ENCODE measurements at places on chromosomes 2 and 18.

DNA sequence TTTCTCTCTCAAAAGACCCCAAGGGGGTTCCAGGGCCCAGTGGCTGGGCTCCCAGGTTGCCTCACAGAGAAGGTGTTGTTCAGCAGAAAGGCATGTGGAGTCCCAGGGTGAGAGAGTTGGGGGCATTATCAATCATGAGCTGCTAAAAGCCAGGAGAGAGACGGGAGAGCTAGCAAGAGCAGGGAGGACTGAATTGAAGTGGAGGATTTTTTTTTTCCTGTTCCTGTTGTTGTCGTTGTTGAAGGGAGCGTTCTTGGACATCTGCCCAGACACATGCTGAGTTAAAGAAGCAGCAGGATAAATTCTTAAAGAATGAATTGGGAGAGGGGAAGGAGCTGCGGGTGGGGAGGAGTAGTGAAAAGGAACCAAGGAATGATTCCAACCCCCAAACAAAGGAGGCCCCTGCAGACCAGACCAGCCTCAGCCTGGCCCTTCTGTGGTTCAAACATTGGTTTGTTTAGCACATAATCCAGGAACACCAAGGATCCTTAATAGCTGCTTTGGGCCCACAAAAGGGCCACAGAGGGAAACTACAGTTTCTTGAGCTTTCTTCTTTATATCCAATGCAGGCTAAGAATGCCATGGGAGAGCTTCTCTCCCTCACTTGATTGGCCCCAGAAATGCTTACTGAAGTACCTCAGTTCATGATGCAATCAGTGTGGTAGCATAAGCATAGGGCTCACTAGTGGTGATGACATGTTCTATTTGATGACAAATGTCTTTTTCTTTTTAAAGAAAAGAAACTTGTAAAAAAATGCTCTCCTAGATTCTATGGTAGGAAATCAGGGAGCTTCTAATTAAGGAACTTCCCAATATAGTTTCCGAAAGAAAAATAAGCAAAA, 146.0 kb downstream of the SETBP1 start:
- DNase-seq, result peak; percentile 74

GRCh38 chr18:10233082-10233875, 221.2 kb upstream of the APCDD1 start:
- no peak for DNase-seq

- no peak for DNase-seq
These were observed 528.8 kb downstream of the STK39 start for GRCh38 chr2:167718560-167718959.

GRCh38 chr18:33781429-33781828, 203.4 kb downstream of the ASXL3 start:
- no peak for DNase-seq

GRCh38 chr2:232306741-232307305, 71.7 kb upstream of the ALPP start:
- DNase-seq, result no peak

DNA sequence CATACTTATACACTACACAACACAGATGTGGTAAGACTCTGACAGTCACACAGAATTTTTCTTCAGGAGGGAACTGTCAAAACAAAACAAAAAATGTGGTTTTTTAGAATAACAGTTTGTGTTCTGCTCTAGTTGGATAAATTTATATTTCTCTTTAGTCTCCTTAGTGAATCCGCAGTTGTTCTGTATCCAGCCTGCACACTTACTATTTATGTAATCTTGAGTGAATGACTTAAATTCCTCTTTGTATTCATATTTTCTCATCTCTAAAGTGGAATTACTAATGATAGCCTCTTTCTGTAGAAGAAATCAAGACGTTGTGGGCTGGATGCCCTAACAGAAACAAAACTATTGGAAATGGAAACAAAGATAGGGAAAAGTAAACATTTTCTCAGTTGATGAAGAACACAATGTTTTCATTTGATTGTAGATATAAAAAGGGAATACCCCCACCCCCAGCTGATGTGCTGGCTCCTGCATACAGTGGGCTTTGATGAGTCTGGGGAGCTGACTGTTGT, 375.2 kb downstream of the TRIB2 start:
- DNase-seq, result no peak

DNA sequence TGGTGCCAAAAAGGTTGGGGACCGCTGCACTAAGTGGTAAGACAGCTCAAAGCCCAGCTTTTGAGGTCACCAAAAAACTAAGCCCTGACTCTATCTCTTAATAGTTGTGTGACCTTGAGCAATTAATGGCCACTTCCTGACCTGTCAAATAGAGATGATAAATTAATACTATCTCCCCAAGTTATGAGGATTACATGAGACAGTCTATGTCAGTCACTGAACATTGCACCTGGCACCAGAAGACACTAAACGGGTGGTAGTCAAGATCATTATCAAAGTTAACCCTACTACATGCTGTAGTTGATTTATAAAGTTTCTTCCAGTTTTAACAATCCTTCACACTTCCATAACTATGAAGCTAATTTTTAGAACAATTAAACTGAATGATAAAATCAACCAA, 36.5 kb downstream of the STPG4 start:
- no peak for DNase-seq

DNA sequence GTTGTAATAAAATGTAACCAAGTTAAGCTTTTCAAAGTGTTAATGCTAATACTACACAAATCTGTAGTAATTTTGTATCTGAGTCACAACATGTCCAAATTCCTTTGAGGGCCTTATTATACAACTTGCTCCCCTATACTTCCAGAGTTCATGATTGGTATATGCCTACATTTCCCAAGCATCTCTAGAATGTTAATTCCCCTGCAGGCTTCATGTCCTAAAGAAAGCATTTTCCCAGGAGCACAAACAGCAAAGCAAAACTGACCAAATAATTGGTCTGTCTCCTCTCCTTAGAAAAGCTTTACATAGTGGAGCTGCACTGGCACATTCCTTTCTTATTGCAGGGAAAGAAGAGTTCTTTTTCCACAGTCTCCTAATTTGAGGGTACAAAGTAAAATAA, 3.7 kb downstream of the ALS2 start:
- no peak for DNase-seq

DNA sequence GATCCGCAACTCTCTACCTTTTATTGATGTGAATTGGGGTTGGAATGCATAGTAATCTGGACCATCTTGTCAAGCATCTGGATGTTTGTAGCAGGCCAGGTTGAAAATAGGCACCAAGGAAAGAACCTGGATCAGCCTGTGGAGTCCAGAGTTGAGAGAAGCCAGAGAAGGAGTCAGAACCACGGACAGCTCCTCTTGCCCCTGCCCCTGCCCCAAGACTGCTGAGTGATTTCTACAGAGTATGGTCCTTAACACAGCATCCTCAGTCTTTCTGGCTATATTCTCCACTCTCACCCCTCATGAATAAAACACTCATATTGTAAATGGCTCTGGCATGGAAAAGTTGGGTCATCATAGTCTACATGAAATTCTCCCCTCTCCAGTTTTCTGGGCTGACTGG, 154.6 kb downstream of the LOXHD1 start:
- DNase-seq, result no peak

DNA sequence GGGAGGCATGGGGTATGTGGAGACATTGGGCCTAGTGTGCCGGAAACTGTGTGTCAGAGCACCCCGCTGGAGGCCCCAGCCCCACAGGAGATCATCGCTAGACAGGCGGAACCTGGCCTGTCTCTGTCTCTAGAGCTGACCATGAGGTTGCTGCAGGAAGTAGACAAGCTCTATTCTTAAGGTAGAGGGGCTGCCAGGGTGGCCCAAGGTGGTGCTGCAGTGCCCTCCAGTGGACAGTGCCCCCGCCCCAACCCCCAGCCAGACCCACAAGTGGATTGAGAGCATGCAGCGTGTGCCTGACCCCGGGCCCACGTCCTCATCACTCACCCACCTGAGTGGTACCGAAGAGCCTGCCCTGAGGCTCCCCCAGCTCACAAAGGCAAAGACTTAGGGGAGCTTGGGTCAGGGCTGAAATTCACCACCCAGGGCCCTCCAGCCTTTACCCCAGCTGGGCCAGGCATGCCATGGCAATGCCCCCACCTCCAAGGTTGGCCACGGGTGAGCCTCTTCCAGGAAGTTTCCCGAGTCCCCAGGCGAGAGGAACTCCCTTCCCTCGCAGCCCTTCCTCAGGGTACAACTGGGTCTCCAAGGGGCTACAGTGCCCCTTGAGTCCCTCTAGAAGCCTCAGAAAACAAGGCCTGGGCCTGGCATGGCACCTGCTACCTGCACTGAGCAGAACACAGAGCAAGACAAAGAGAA, 155.0 kb downstream of the TTC32 start:
- DNase-seq, result peak; percentile 60

GRCh38 chr2:54903736-54904554, 146.3 kb downstream of the RTN4 start:
- peak; percentile 98 for DNase-seq

- no peak for DNase-seq
These were observed 666.5 kb downstream of the ADCYAP1 start for GRCh38 chr18:1571206-1571605.

DNA sequence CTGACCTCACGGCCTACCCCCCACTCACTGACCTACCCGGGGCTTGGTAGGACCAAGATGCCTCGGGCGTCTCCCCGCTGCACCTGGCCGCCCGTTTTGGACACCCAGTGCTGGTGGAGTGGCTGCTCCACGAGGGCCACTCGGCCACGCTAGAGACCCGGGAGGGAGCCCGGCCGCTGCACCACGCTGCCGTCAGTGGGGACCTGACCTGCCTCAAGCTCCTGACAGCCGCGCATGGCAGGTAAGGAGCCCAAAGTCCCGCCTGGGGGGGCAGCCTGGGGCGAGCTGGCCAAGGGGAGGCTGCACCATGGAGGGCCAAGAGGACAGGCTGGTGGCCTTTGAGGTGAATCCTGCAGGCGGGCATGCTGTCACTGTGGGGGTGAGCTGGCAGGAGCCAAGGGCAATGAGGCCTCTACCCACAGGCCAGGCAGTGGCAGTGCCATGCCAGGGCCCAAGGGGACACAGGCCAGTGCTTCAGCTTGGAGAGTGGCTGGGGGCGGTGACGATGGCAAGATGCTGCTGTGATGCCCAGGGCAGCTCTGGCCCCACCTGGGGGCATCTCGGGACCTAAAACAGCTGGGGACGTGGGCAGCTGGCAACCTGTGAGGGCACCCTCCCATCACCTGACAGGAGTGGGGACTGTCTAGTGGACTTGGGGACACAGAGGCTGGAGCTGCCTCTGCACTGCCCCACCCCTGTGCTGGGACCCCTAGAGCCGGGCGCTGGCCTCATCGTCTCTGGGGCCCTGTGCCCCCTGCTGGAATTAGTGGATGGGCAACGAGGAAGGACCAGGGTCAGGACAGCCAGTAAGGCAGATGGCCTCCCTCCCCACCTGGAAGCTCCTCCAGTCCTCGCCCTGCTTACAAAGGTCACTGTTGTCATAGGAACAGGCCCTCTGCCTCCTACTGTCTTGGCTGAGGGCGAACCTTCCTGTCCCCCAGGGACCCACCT, 2.0 kb downstream of the ESPNL start:
- no peak for DNase-seq

DNA sequence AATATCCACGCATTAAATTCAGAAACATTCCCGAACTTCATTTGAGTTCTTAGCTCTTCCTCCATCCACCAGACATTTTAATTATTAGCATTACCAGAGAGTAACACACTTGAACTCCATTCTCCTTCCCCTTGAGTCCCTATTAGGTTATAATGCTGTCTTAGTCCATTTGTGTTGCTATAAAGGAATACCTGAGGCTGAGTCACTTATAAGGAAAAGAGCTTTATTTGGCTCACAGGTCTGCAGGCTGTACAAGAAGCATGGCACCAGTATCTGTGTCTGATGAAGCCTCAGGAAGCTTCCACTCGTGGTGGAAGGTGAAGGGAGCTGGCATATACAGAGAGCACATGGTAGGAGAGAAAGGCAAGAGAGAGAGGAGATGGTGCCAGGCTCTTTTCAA, 25.4 kb downstream of the TBC1D8 start:
- no peak for DNase-seq

- no peak for DNase-seq
These were observed 50.5 kb downstream of the DHRS9 start for GRCh38 chr2:169119851-169120250.

DNA sequence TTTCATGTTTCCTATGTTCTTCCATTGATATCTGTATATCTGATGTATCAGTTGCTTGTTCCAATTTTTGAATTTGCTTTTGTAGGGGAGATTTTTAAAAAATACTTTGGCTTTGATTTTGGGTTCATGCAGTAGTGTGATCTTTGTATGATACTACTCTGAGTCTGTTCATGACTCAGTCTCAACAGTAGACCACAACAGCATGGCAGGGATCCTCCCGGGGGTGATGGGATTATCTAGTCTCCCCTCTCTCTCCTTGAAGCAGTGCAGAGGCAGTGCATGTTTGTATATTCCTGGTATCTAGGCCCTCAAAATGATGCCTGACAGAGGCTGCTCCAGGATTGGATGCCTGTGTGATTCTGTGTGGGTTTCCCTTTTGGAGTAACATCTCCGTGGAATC, 55.3 kb downstream of the G6PC2 start:
- no peak for DNase-seq

- DNase-seq, result peak; percentile 70
These were observed 61.8 kb upstream of the YWHAQ start for GRCh38 chr2:9692456-9693195.

GRCh38 chr2:10426726-10427617, 21.2 kb downstream of the ODC1 start:
- no peak for DNase-seq

DNA sequence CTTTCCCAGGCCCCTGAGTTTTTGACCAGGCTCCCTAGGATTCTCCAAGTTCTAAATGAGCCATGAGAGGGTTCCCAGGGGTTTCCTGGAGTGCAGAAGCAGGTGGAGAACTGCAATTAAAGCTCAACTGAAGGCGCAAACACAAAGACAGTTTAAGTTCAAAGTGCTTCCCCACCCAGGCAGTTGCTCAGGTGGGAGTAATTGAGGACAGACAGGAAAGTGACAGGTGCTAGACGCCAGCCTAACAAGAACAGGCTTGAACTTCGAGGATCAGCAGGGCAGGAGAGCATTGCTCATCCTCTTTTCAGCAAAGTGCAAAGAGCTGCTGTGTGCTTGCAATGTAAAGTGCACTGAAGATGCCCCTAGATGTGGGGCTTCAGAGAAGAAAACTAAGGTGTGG, 77.2 kb upstream of the ST8SIA3 start:
- DNase-seq, result no peak

GRCh38 chr2:10447895-10448575, at the start of gene ODC1:
Gene ODC1, minus strand, starts transcription at chr2:10448327. Its CDS starts 3,295 bp downstream, at chr2:10445032.
- DNase-seq, result peak; percentile 98

- DNase-seq, result no peak
These were observed 114.1 kb downstream of the GFPT1 start for GRCh38 chr2:69272803-69273471.

DNA sequence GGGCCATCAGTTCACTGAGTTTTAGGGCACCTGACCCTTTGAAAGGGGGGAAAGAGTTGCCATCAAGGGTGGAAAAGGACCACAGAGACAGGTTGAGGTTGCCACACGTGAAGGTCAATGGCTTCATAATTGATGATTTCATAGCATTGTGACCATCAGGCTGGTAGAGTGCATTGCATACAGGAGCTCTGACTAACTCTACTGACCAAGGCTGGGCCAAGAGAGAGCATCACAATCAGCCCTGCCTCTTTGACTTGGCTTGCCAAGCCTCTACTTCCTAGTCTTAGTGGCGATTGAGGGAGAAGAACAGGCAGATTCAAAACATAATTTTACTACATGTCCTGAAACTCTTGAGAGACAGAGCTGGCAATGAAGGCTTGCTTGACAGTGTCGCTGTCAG, 5.8 kb upstream of the TNP1 start:
- DNase-seq, result no peak

Measured in Daoy (cell line).